NAMALWA (cell line): ENCODE measurements at places on chromosomes 4 and X.

DNA sequence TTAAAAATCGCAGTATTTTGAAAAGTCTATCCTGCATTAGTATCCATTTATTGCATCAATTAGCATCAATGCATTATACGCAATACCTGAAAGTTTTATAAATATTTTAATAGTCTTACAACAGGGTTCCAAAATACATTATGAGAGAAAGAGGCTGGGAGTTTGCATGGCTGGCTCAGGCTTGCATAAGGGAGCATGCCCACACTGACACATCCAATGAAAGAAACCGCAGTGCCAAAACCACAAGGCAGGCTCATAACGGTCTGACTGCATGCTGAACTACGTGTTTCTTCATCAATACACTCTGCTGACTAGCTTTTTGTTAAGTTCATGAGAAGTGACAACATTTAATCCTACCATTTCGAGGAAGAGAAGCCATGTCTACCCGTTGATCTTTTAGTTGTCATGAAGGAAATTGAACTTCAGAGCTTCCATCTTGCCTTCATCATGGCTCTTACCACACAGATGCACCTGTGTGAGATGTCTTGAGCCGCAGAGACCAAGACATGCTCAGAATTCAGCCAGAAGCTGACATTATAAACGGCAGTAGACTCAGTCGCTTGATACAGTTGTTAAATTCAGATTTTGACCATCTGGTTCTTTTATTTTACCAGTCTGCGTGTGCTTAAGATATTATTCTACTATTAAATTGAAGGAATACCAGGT is 168.8 kb upstream of the FRG1 start:
- no peak for DNase-seq

DNA sequence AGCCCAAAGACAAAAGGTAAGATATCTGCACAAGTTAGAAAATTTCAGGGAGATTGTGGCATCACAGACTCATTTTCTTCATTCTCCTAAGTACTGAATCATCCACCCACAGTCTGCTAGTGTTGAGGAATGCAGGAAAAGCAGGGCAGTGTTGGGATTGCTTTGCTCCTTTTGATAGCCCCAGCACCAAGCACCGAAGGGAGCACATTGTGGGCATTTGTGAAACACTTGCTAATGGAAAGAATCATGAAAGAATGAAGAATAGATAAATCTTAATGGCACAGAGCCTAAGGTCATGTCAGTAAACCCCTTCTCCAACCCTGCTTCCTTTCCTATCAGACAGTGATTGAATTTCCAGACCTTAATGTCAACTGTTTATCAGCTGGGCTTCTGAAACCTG is 103.1 kb upstream of the GPRIN3 start:
- no peak for DNase-seq

DNA sequence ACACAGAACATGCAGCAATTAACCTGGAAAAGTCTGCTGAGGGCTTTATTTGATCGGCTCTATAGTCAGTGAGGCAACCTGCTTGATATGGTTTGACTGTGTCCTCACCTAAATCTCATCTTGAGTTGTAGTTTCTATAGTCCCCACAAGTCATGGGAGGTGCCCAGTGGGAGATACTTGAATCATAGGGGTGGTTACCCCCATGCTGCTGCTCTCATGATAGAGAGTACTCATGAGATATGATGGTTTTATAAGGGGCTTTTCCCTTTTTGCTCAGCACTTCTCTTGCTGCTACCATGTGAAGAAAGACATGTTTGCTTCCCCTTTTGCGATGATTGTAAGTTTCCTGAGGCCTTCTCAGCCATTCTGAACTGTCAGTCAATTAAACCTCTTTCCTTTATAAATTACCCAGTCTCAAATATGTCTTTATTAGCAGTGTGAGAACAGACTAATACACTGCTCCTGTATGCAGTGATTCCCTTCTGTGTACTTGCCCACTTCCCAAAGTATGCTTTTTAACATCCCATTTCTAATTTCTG is 78.2 kb downstream of the NPFFR2 start:
- no peak for DNase-seq

DNA sequence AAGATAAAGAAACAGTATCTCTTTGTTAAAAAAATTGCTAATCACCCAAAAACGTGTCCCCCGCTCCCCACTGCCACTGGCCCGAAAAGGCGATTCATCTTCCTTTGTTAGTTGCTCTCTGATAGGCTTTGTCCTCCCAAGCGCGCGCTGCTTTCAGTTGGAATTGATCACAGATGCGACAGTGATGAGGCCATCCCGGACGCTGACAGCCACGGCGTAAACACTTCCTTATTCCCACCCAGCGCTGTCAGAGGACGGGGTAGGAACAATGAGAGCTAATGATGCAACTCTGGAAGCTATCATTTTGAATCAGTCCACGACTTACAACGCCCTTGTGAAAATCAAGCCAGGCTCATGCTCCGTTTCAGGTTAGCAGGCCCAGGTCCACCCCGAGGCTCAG is 21.4 kb downstream of the SOD3 start:
- no peak for DNase-seq

DNA sequence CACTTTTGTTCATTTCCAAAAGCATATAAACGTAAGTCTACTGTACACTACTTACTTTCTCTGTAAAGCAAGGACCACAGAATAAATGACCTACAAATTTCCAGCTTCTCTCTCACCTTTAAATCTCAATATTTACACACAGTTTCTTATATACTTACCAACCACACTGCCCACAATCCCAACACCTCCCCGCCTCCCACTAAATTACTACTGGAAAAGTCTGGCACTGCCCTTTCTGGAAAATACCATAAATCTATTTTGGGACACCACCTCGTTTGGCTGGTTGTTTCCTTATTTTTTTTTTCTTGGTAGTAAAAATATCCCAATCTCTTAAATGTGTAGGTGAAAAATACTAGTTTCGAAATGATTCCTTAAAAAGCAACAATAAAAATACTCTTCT is 19.6 kb downstream of the FAT1 start:
- no peak for DNase-seq

GRCh38 chrX:103644125-103644524 is 15.3 kb downstream of the TCEAL1 start:
- no peak for DNase-seq

DNA sequence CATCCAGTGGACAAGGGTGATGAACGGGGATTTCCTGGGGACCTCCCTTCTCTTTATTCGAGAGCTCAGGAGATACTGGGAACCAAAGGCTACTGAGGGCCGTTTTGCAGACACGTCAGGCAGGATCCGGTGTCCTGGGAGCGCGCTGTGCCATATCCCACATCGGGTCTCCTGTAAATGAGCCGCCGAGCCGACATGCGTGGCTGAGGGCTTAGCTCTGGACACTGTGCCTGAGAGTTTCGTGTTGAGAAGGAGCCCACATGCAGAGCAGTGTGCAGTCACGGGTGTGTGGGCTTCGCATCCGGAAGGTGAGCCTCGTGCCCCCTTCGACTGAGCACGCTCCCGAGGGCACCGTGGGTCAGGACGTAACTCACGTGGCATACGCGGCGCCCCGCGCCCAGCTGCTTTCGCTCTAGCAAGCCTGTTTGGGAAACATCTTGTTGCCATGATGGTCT is 28.5 kb upstream of the HGFAC start:
- no peak for DNase-seq
